ENCODE measurements at places on chromosomes 6 and 20.

DNA sequence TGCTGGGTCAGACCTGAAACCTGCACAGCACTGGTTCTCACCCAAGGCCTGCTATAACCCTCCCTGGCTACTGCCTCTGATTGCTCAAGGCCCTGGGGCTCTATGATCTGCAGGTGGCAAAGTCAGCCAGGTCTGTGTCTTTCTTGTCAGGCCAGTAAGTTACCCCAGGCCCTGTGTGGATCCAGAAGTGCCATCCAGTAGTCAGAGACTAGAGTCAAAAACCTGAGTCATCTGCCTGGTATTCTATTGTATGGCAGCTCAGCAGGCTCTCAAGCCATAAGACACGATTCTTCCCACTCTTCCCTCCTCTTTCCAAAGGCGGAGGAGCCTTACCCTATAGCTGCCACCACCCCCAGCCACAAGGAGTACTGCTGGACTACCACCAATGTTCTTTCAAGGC is 593.0 kb downstream of the FRK start:
- DNase-seq: no peak

GRCh38 chr20:17613328-17614175 is 43.7 kb downstream of the DSTN start:
- no peak for DNase-seq

DNA sequence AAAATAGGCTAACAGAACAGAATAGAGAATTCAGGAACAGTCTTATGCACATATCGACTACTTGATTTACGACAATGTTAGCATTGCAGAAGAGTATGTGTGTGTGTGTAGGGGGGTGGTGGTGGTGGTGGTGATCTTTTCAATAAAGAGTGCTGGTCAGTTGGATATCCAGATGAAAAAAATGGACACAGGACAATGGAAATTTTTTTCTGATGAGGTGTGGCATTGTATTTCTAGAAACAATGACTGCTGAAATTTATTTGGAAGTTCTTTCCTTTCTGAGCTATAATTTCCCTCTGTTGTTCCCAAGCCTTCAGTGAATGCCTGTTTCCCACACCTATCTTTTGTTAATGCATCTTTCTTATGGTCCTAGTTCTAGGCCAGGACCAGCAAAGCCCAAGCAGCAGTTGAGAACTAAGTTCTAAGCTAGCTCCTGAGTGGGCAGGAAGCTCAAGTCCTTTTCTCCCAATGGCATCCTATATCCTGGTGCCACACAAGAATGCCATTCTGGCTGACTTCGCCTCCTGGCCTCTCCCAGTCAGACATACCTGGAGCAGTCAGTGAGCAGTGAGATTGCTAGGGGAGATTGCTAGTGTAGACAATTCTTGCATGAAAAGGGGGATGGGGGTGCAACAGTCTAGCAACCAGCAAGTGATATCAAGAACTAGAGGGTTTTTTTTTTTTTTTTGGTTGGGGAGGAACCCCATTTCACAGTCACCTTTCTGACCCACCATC is 1.2 kb upstream of the TOX2 start:
- DNase-seq: no peak

DNA sequence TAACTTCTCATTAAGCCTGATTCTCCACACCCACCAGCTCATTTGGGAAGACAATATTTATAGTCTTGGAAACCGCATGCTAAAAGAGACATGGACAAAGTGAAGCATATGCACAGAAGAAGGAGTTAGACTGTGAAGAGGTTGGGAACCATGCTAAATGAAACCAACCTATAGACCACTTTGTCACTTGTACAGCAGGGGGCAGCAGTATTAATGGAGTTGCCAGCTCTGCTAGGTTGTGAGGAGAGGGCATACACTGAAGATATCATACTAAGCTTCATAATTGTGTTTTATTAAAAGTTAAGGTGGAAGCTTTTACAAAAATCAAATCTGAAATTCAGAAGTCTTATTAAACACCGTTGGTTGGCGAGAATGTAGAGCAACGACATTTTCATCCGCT is 38.3 kb upstream of the HMGCLL1 start:
- DNase-seq: peak; percentile 6

- DNase-seq: no peak
Measured at GRCh38 chr6:170082067-170082466, 208.8 kb downstream of the DLL1 start.

DNA sequence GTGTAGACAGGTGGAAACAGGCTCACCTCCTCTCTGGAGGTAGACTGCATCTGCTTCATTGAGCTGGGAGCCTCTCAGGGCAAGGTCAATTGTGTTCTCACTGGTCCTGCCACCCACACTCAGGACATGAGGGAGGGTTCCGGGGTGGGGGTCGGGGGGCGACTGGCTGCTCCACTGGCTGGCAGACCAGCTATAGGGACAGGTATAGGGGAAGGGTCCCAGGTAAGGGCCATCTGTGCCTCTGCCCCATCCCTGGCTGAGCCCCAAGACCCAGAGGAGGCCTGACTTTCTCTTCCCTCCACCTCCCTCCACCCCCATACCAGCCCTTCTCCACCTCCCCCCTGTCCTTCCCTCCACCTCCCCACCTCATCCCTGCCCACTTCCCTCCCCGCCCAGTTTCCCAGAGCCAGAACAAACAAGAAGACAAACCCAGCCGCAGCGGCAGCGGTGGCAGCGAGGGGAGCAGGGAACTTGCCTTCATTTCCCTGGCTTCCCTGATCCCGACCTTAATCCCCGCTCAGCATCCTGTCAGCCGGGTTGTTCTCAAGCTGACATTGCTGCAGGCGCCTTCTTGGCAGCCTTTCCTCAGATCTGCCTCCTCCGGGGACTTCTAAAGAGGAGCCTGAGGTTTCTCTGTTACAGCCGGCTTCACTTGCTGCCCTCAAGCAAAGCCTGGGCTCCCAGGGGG is 18.3 kb upstream of the FOXP4 start:
- no peak for DNase-seq

DNA sequence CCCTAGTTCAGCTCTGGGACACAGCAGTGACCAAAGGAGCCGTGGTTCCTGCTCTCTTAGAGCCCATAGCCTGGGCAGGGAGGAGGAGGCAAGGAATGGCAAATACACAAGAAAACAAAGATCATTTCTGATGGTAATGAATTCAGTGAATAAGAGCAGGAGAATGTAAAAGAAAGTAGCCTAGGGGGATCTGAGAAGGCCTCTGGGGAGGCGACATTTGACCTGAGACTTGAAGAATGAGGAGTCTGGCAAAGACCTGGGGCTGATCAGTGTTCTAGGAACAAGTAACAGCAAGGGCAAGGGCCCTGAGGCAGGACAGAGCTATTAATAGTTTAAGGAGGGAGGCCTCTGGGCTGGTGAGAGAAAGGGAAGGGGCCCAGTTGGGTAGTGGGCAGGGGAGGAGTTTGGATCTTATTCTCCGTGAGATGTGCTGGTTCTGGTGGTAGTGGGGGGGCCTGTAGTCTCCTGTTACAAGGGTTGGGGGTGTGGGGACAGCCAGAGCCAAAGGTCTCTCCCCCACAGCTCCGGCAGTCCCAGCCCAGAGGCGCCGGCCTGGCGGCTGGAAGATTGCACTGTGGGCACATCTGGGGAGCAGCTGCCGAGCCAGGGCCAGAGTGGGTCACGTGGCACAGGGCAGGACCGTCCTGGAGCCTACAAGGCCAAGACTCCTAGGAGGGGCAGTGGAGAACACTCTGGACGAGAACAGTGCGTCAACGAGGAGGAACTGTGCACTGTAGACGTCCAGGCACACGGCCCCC is 9.3 kb upstream of the ID1 start:
- DNase-seq: peak; percentile 18

GRCh38 chr6:64811119-64811518 is 895.9 kb downstream of the EYS start:
- peak; percentile 6 for DNase-seq

DNA sequence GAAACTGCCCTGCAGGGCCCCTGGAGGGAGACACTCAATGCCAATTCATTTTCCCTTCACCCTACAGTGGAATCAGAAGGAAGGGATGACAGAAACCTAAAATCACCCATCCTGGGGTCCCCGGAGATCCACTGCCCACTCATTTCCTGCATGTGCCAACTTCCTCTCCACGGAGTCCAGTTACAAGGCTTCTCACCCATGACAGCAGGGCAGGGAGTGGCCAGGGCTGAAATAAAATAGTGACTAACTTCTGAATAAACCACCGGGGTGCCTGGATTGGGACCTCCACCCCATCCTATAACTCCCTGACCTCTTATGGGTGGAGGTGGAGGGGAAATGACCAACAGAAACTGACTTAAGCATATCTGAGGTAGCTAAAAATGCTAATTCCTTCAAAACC is 362.3 kb downstream of the MAFB start:
- no peak for DNase-seq

DNA sequence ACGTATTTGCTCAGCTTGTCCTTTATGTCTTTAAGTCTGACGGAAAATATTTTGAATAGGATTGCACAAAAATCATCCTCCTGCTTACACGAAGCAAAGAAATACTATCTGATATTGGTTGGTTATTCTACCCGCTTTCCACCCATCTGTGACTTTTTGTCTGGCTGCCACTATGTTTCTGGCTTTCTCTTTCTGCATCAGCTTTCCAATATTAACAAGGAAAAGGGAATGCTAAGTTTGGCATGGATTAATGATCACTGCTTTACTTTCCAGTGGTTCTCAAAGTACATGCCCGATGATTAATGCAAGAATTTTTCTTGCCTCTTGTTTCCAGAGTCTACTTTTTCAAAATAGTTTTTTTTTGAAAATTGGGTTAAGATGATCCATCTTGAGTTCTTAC is 57.0 kb downstream of the RNF144B start:
- DNase-seq: no peak

DNA sequence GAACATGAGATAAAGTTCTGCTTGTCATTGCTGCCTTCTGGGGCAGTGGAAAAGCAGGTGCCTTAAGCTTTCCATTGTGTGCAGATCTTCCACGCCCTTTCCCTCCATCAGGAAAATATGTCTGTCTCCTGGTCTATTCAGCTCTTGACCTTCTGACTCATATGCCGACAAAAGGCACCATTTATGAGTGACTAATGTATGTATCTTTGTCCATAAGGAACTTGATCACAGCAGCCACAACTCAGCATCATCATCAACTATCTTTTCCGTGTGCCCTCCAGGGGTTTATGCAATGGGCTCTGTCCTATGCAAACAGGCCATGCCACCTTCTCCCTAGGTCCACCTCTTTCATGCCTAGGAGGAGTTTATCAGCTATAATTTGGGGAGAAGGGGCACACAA is 102.7 kb upstream of the QKI start:
- peak; percentile 54 for DNase-seq

- DNase-seq: peak; percentile 97
Measured at GRCh38 chr6:169292338-169293124, 38.9 kb upstream of the THBS2 start.

- no peak for DNase-seq
Measured at GRCh38 chr6:28922004-28922820, 1.6 kb downstream of the TRIM27 start.

GRCh38 chr6:76466286-76466685 is 393.8 kb upstream of the IMPG1 start:
- DNase-seq: no peak

GRCh38 chr6:16318538-16318937 is 80.2 kb downstream of the GMPR start:
- DNase-seq: peak; percentile 14

GRCh38 chr6:158647501-158647900 is 2.4 kb upstream of the SYTL3 start:
- no peak for DNase-seq

DNA sequence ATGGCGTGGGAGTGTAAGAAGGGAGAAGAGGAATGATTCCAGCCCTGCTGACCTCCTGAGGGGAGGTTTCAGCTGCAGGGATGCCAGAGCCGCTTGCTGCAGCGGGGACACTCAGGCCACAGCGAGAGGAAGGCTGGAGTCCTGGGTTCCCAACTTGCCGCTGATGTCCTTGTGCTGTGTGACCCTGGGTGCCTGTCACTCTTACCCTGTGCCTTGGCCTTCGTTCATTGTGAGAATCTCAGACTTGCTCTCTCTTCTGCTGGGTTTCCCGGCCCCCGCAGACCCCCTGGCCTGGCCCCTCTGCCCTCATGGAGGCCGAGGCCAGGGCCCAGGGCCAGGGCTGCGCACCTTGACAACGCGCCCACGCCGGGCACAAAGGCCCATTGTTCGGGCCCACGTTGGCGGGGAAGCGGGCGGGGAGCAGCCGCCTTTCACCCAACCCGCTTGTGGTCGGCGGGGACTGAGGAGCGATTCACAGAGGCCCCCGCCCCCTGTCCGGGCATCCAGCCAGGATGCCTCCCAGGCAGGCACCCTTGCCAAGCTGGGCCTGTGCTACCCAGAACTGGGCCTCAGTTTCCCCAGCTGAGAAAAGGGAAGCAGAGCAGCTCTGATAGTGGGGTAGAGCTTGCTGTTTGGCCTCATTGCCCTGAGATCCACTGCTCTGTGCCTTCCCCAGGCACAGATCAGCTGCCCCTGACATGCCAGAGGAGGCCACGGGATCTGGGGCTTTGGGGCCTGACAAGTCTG is 52.4 kb downstream of the CEBPB start:
- no peak for DNase-seq

DNA sequence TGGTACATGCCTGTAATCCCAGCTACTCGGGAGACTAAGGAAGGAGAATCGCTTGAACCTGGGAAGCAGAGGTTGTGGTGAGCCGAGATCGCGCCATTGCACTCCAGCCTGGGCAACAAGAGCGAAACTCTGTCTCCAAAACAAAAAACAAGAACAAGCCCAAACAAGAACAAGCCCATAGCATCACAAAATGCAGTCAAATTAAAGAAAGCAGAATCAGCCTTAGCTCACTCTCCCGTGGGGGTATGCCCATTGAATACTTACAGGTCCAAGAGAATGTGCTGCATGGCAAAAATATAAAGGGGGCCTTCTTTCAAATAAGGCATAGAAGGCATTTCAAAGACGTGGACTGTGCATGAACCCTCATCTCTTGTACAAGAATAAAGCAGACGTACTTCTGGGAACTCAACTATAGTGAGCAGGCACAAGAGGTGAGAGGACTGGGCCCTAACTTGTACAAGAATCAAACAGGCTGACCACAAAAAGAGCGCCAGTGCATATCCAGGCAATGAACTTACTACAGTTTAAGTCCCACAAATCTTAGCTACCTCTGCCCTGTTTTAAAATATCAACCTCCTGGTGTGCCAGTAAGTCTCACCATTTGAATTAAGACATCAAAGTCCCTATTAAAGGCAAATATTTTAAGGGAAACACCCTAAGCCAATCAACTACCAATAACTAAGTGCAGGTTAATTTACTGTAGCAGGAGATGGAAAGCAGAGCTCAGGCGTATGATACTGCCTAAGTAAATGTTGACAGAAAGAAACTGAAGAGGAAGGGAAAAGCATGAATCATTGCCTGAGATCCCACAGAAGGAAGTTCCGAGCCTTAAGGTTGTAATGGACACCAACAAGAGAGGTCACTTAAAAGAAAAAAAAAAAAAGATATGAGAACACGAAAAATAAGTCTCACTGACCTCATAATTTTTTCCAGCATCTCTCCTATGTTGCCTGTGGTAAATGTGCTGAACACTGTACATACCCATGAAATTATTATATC is 37.4 kb downstream of the TOMM6 start:
- DNase-seq: no peak

GRCh38 chr6:132362442-132363185 is 38.7 kb downstream of the MOXD1 start:
- DNase-seq: no peak

All from NCI-H226 (cell line).